Hematopoietic multipotent progenitor cell treated with erythropoietin and hydrocortisone succinate and interleukin-3 and kit ligand, for 6 days (in vitro differentiated cells): ENCODE measurements at places on chromosomes 2 and 18.

DNA sequence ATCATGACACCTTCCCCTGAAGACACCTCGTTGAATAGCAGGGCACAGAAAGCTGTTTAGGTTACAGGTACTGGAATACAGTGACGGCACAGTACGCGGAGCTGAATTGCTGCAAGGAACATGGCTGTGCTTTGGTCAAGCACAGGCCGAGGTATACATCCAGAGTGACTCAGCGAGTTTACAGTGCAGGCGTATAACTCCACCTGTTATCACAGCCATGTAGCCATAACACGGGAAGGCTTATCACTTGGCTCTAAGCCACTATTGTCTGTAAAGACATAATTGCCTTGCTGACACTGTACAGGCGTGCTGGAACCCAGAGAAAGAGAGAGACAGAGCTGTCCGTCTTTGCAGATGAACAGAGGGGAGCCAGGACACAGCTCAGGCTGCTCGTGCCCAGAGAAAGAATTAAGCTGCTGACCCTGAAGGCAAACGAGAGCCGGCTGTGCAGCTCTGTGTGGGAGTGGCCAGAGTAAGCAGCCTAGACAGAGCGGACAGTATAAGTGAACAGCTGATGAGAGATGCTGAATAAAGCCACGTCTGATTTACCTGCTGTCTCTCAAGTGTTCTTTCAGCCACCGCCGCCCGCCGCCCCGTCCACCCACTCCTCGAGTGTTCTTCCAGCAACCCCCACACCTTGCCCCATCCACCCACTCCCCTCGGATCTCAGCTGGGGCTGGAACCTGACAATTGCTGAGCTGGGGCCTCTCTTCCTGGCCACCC lies 87.3 kb upstream of the PPP1CB start:
- DNase-seq, result no peak

DNA sequence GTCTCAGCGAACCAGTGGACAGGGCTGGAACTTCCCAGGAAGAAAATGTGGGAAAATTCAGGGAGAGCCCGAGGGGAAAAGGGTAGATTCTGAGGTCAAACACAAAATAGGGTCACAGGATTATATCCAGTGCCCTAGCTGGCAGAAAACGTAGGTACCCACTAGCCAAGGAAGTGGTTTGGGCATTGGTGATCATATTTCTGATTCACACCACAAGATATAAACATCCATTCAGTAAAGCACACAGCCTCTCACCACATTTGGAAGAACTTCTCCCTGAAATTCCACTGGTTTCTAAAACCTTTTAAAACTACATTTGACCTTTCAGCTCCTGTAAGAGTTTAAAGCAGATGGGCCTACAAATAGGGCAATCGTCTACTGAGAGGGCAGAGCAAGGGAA lies 186.9 kb downstream of the TTC32 start:
- DNase-seq, result no peak

DNA sequence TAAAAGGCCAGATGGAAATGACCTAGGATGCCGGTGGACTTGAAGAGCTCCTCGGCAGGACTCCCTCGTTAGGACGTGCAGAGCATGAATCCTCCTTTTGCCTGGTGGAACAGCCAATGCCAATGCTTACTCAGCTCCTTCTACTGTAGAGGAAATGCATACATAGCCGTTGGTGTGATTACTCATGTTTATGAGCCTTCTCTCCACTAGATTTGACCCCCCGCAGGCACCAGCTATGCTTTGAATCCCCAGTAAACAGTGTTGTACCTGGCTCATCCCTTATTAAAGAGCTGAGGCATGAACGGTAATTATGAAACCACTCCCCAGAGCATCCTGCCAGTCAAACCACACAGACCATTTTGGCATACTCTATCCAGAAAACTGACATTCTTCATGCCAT lies 172.8 kb downstream of the ANTXR1 start:
- DNase-seq, result no peak

GRCh38 chr2:171347591-171348032 lies 86.2 kb downstream of the METTL8 start:
- no peak for DNase-seq

DNA sequence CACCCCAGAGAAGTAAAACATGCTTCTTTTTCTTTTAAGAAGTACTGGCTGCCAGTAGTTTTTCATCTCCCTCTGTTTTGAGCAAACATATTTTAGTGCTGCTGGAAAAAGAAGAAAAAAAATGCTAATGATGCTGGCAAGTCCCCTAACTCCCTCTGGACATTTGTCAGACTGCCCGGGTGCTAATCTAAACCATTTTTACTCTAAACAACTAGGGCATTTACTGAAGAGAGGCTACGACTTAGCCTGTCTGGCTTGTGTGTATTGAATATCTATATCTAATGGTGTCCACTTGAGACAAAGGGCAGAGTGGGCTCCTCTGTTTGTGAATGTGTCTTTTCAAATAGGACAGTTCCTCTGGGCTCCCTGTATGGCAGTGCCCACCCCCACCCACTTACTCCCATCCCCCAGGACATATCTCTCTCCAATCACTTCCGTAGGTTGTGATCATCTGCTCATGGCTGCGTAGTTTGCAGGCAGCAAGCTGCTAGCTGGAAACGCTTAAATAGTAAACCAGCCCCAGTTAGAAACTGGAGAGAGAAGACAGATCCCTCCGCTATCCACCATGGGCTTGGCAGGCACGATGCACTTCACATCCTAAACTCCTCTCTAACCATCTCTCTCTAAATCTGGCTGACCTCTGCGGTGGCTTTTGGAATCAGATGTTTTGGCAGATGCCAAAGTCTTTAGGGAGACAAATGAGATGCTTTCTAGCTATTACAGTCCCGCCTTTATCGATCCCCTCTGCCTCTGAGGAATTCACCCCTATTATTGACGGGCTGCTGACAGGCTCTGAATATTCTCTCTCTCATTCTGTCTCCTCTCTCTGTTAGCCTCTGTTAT lies 58.3 kb downstream of the DOCK10 start:
- no peak for DNase-seq

- DNase-seq, result no peak
Measured at GRCh38 chr18:75341897-75342296, 85.6 kb downstream of the SMIM21 start.

GRCh38 chr2:241620419-241620769 lies 16.6 kb downstream of the THAP4 start:
- DNase-seq, result no peak

- no peak for DNase-seq
Measured at GRCh38 chr2:138548796-138549195, 47.2 kb downstream of the SPOPL start.

- no peak for DNase-seq
Measured at GRCh38 chr2:233402789-233403188, 48.5 kb downstream of the DGKD start.

- no peak for DNase-seq
Measured at GRCh38 chr2:128635361-128635900, 316.8 kb upstream of the HS6ST1 start.

GRCh38 chr2:66443186-66443978 lies 8.5 kb downstream of the MEIS1 start:
- DNase-seq, result peak; percentile 13

GRCh38 chr2:25331686-25332365 lies 9.9 kb downstream of the DNMT3A start:
- DNase-seq, result no peak

GRCh38 chr2:197161774-197162173 lies 148.8 kb downstream of the ANKRD44 start:
- no peak for DNase-seq

GRCh38 chr18:34709750-34710441 lies at the start of gene DTNA:
Gene DTNA (plus strand): TSS chr18:34710298. CDS start chr18:34755977, 45,679 bp downstream.
- DNase-seq, result peak; percentile 43

DNA sequence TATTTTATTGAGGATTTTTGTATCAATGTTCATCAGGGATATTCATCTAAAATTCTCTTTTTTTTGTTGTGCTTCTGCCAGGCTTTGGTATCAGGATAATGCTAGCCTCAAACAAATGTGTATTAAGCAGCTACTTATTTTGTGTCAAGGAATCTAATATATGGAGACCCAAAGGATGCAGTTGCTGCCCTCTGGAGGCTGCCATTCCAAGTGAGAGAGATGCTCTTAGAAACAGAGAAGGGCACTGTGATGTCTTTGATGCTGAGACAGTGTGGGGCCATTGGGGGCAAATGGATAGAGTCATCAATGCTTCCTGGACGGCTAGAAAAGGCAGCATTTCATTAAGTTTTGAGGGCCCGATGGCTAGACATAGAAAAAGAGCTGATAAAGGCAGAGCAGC lies 292.6 kb downstream of the SETBP1 start:
- DNase-seq, result no peak

GRCh38 chr2:217438821-217439220 lies 564.0 kb downstream of the TNS1 start:
- DNase-seq, result no peak

- no peak for DNase-seq
Measured at GRCh38 chr2:102119255-102119654, 23.3 kb upstream of the IL1R1 start.

DNA sequence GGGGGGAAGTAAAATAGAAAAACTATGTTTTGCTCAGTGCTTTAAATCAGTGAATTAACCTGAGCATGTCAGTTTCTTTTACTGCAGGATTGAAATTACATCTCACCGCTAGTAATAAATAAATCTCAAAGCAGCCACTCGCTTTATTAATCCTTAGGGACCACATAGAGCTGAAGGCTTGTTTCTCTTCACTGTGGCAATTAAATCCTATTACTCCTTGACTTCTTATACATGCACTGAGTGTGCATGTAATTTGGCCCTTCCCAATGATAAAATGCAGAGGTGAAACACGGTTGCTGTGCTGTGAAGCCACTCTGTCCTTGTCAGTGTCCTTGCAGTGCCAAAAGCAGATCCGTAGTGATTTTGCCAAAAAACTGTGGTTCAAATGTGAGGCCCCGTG lies 77.1 kb upstream of the RBM44 start:
- DNase-seq, result no peak

GRCh38 chr2:204144492-204144891 lies 207.9 kb downstream of the ICOS start:
- DNase-seq, result no peak

GRCh38 chr2:191957996-191958860 lies 111.3 kb upstream of the CAVIN2 start:
- DNase-seq, result no peak

- no peak for DNase-seq
Measured at GRCh38 chr2:235347691-235348090, 146.2 kb upstream of the AGAP1 start.

GRCh38 chr2:236568922-236569572 lies 578 bp upstream of the ACKR3 start:
- no peak for DNase-seq
